Right renal pelvis (tissue), 4 donors: ENCODE measurements at places on chromosomes 5 and 9. TPM values are rescaled to one million over a fixed set of nuclear protein-coding genes. Genes with fewer than 3 reads are reported as not detected.

- DNase-seq: peak; percentile 45
Measured at GRCh38 chr5:31935496-31936369, 238.4 kb downstream of the GOLPH3 start.

GPX3 gene
- polyA plus RNA-seq: 1,437 TPM

C9orf78 gene
- polyA plus RNA-seq: 82.0 TPM

SKIC3 gene
- 95.9 TPM for polyA plus RNA-seq

DNA sequence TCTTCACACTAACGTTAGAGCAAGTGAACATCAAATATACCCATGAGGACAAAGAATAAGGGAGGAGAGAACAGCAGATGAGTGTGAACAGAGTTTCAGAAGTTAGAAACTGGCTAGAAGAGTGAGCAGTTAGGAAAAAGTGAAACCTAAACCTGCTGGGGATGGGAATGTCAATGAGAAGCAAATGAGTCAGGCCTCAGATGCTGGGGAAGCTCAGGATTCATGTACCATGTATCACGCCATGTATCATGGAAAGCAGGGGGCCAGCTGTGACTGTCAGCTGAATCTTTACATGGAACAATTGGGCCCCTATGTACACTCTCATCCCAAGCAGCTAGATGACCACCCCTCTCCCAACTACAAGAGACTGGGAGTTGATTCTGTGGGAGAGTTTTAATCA lies 16.2 kb downstream of the GDF9 start:
- no peak for DNase-seq

IFNA13 gene
- not detected for polyA plus RNA-seq

DNA sequence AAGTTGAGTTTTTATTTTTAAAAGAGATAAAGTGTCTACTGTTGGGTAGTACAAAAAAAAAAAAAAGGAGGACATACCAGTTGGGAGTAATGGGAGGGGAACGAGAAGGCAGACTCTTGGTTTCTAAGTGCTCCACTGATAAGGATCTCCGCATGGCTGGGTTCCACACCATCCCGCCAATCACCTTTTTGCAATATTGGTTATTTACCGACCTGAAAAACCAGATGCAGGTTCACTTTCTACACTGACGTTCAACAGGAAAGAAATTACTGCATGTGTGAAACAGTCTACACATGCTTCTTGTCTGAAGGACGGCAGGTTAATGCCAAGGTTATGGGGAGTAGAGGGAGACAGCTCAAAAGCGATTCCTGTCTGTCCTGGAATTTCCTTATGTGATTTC lies 75.5 kb downstream of the PTPN3 start:
- DNase-seq: no peak

DNA sequence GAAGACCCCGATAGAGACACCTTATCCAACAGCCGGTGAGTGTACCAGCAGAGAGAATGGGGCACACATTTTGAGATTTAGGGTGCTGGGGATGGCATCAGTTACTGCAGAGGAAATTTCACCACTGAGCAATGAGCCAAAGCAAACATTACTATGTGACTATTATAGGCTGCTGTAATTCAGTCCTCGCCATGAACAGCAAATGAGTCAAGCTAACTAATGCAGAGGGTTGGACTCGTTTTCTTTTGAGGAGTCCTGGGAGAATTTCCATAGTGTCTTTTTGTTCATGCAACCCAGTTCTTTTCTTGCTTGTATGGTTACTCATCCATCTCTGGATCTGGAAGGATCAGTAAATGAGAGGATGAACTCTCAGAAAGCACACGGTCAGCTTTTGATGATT lies 323.8 kb downstream of the PSAT1 start:
- no peak for DNase-seq

SLC25A2 gene
- polyA plus RNA-seq: not detected

GRCh38 chr5:98768160-98768959 lies 5.1 kb upstream of the RGMB start:
- DNase-seq: peak; percentile 45

RNF44 gene
- 48.4 TPM for polyA plus RNA-seq

DNA sequence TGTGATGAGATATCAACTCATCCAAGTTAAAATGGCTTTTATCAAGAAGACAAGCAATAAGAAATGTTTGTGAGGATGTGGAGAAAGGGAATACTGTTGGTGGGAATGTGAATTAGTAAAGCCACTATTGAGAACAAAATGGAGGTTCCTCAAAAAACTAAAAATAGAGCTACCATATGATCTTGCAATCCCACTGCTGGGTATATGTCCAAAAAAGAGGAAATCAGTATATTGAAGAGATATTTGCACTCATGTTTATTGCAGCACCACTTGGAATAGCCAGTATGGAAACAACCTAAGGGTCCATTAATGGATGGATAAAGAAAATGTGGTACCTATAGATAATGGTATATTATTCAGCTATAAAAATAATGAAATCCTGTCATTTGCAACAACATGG lies 25.1 kb downstream of the PPIP5K2 start:
- DNase-seq: no peak

GRCh38 chr5:36661456-36662220 lies 55.2 kb downstream of the SLC1A3 start:
- no peak for DNase-seq

DNA sequence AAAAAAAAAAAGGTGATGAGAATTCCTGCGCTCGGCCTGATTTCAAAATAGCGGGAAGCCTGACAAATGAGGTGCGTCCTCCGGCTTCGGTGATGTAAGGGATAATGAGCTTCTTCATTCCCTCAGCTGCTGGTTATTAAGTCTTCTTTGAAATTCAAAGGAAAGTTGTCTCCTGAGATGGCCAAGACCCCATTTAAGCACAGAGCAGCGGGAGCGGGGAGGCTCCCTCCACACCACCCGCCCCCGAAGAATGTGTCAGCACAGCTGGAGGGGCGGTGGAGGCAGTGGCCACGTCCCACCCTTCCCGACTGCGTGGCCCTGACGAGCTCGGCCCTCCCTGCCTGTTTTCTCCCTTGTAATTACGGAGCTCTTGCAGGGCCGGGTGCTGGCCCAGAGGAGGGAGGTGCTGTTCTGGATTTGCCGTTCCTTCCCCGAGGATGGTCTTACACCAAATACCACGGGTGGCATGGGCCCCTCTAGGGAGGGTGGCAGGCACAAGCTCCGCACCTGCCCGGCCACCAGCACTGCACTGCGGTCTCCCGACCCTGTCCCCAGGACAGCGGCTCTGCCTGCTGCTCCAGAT lies 31.0 kb downstream of the SLC9A3 start:
- no peak for DNase-seq

KIF20A gene
- polyA plus RNA-seq: 36.0 TPM

MYORG gene
- polyA plus RNA-seq: 11.5 TPM

DNA sequence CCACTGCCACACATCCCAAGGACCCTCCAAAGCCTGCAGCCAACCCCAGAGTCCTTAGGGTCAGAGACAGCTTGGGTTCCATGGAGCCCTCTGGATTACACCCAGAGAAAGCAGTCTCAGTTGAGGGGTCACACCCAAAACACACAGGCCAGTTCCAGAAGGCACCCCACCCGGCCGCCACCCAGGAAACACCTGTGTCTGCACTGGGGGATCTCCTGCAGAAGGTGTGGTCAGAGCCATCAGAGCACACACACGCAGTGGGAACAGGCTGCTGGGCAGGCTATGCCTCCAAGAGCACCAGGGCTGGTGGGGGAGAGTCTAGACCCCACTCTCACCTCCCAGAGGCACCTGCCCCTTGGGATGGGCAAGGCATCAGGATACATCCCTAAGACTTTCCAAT lies 27.3 kb downstream of the NIPAL4 start:
- no peak for DNase-seq

DNA sequence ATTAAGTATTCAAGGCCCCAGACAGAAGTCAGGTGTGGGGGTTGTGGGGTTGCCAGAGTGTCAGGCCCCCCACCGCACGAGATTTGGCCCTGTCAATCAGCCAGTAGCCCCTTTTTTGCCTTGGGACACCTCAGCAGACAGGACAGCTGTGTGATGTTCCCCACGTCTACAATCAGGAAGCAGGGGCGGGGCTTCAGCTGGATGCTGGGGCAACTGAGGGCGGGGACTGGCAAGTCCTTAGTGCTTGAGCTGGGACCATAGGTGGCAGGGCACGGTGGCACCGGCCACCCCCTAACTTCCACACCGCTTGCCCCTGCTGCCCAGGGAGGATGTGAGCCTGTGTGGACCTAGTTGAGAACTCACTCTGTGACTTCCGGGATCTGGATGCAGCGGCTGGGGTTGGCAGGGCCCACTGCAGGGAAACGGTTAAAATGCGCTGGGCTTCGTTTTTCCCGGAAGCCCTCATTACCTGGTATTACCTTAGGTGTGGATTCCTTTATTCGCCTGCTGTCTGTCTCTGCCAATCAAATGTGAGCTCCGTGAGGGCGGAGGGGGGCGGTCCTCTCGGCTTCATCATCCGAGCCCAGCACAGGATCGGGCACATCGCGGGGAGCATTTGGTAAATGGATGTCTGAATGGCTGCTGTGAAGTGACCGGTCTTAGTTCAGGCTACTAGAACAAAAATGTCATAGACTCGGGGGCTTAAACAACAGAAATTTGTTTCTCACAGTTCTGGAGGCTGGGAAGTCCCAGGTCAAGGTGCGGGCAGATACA lies 7.5 kb upstream of the GTF3C5 start:
- no peak for DNase-seq

DNA sequence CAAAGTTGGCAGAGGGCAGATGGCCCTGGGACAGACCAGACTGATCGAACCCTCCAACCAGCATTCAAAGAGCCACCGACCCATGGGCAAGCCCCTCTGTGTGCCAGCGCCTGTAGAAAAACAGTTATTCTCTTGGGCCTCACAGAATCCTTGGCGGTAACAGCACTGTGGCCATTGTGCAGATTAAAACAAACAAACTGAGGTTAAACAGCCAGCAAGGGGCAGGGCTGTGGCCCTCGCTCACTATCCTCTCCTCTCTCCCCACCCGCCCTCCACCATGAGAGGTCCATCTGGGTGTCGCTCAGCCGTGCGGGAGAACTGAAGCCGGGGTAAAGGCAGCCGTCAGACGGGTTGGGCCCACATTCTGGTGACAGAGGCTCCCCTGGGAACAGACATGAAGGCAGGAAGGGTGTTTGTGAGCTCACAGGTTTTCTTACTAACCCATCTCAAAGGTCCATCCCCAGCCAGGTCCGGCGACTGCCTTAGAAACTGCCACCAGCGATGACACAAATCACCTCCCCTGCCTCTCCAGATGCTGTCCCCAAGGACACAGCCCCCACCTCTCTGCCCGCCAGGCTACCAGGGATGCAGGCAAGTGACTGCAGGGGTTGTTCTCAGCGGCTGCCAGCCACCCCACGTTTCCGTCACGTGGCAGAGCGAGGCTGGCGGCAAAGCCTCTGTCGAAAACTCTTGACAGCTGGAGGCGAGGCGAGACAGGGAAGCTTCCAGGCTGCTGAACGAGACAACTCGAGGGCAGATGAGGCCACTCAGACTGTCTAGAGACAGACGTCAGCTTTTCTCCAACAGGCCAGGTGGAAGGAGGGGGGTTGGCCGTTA lies 75.8 kb upstream of the SARDH start:
- no peak for DNase-seq

GRCh38 chr5:1363581-1363980 lies 18.7 kb upstream of the CLPTM1L start:
- no peak for DNase-seq

SLC36A1 gene
- polyA plus RNA-seq: 6.8 TPM

DNA sequence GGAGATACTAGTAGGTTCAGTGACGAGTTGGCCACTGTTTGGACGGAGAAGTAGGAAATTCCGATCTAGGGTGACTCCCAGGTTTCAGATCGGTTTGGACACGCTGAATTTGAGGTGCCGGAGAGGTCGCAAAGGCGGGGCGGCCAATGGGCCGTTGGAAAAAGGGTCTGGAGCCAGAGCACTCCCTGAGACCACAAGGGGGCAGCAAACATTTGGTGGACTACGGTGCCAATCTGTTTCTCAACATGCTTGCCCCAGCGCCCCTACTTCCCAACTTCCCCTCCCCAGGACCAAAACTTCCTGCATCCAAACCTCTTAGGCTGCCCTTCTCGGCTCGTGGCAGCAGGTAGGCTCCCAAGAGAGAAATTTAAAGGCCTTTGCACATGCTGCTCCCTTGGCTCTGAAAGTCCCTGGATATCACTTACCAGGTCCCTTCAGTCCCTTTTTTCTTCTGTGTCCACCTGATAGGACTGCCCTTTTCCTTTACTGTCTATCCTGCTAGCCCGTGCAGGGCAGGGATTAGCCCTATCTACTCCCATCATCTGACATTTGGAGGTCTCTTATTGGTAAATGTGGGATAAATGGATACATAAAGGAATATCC lies 992 bp upstream of the RPP25L start:
- DNase-seq: no peak

GRCh38 chr9:129328355-129329042 lies 150.4 kb upstream of the IER5L start:
- no peak for DNase-seq

DNA sequence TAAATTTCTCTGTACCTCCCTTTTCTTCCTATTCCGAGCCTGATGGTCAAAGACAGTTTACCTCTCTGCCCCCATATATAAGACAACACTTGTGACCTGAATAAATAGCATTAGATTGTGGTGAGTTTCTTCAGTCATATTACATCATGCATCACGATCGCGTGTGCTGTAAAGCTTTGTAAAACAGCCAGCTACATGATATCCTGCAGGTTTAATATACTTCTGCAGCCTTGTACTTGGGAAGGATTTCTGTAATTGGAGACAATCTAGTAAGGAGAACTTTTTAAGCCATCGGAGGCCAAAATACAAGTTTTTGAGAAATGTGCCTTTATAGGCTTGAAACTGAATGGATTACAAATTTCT lies 711.8 kb upstream of the WWC1 start:
- no peak for DNase-seq

TLX3 gene
- not detected for polyA plus RNA-seq

DNA sequence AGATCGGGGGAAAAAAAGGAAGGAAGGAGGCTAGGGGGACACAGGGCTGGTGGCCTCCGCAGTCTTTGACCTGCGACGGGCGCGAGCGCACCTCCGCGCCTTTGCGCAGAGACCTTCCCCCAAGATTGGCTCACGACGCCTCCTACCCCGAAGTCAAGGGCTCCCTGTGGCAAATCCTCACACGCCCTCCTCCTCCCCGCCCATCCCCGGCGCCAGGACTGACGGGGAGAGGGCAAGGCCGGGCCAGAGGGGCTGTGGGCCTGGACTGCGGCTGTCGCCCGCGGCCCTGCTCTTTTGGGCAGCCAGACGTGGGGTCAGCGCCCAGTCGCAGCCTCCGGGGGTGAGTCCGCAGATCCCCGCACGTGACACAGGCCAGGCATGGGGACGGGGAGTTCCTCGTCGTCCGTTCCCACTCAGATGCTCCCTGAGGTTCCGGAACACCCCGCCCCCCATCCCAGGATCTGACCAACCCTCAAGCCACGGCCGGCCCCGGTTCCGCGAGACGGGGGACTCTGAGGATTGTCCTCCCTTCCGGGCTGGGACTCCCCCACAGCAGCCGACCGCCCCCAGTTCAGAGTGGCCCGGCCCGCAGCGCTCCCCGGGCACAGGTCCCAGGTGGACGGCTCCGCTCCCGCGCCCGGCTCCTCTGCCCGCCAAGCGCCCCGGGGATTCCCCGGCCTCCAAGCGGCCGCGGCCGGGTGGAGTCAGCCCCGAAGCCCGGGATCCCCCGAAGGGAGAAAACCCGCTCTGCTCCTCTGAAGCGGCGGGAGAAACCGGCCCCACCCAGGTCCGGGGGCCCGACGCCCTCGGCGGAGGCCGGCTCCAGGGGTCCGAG lies 543 bp upstream of the ANKRD33B start:
- no peak for DNase-seq

LECT2 gene
- 3.4 TPM for polyA plus RNA-seq
